Stimulated activated CD4-positive, alpha-beta T cell treated with anti-CD3 and anti-CD28 coated beads, Interleukin-15, amount 100 ng/mL, for 1 hour (primary cell): ENCODE measurements at places on chromosomes 3 and 15.

DNA sequence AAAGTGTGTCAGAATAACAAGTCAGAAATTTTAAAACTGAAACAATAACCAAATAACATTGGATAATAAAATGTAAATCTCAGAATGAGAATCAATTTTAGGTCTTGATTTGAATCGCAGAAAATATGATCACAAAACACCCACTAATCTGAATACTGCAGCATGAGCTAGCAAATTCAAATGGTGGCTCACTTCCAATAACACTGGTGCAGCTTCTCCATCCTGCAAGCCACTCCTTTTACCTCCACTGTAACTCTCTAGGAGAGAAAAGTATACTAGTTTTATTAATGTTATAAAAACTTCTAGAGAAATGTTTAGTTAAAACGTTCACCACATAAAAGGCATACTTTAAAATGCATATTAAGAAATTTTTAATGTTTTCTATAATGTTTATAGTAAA, 30.4 kb downstream of the UBE3A start:
- no peak for DNase-seq

DNA sequence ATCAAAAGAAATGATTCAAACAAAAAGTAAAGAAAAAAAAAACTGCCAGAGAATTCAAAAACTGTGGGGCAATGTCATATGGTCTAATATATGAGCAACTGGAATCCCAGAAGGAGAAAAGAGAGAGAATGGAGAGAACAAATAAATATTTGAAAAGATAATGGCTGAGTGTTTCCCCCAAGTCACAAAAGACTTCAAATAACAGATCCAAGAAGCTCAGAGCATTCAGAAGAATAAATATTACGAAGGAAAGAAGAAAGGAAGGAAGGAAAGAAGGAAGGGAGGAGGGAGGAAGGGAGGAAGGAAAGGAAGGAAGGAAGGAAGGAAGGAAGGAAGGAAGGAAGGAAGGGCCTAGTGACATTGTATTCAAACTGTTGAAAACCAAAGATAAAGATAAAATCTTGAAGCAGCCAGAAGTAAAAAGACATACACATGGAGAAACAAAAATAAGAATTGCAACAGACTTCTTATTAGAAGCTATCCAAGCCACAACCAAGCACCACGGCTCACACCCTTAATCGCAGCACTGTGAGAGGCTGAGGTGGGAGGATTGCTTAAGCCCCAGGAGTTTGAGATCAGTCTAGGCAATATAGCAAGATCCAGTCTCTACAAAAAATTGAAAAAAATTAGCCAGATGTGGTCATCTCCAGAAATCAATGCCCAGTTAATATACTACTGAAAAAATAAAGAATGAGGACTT, 118.9 kb upstream of the IGSF10 start:
- no peak for DNase-seq

DNA sequence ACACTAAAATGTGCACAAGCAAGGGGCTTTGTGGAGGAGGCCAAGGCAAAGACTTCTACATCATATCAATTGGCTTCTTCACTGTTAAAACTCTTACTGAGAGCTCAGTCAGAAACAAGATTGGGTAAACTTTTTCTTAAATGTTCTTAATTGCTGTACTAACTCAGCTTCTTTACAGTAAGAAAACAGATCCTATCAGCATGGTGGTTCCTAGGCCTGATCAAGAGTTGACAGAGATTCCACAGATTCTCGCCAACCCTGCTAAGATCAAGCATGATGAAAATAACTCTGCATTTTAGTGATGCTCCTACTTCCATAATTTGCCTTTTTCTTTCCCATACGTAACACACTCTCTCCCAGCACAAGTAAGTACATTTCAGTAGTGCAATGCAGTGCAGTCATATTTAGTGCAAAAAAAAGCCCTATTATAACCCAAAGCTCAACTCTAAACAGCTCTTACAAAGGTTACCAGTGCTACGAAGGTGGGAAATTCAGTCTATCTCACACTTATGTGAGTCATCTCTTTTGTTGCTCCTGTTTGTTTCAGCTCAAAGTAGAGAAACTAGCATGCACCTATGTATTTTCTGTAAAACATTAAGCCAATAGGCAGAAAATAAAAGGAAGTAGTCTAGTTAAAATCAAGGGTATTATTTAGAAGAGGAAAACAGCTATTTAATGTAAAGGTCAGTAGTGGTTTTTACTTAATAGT, 29.9 kb downstream of the TIGIT start:
- DNase-seq, result no peak

DNA sequence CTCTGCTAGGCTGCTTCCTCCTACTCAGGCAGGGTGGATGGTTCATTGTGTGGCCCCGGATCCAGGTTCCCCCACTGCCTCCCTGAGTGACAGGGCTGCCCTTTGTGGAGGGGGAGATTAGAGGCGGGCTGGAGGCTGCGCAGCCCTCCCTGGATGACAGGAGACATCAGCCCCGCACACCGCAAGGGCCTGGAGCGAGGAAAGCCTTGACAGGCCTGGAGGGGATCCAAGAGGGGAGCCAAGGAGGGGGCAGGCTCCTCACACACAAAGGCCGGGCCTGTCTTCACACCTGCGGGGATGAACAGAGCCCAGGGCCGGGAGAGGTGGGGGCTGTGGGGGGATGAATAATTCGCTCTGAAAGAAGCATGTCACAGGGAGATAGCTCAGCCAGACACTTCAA, 72.9 kb downstream of the RPN1 start:
- DNase-seq, result no peak

DNA sequence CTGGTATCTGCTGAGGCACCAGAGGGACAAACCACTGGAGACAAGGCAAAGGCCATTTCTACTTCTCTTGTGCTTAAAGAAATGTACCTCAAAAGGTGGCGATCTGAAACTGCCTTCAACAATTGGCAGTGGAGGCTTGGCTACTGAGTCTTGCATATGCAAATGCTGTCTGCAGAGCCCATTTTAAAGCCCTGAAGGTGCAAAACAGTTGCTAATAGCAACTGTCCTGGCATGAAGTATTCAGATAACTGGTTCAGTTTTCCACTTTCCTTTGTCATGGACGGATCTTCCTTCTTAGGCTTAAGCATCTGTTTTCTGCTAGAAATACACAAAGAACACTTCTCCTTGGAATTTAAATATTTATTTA, 71.4 kb upstream of the PSMD6 start:
- no peak for DNase-seq

DNA sequence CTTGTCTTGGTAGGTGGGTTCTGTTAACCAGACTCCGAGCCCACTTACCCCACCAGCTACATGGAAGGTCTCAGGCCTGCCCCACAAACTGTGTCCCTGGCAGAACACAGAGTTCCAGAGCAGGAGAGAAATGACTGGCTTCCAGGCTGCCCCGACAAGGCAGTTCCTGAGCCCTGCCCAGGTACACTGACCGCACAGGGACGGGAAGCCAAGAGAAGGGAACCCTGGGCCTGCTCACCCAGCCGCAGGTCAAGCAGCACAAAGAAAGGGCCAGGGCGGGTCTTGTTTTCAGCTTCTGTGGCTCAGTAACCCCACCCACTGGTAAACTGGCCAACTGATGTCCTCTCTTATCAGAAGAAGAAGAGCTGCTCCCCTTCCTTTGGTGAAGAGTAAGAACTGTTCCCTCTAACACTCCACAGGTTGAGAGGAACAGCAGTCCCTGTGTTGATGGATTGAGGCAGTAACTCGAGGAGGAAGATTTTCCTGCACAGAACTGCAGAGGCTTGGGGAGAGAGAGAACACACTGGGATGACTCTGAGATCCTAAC, 68.4 kb downstream of the CRTC3 start:
- no peak for DNase-seq

DNA sequence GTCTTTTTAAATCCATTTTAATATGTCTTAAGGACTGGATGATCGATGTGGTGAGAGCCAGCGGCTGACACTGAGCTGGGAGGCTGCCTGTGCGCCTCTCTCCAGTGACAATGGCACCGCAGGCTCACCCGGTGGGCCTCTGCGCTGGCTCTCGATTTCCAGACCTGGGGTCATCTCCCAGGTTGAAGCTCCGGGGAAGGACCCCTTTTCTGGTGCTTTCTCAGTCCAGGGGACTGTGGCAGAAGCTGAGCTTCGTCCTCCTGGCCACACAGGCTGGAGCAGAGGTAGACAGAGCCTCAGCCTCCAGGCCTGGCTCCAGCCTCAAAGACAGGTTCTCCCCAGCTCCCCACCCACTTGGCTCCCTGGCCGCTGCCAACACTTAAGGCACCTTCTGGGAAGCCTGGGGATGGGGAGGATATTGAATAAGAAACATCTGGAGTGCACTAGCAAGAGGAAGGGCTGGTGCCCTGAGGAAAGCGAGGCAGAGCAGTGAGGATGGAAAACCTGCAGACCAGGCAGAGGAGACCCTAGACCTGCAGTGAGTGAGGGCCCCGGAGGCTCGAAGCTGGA, 154.2 kb upstream of the SMAD3 start:
- DNase-seq, result no peak

DNA sequence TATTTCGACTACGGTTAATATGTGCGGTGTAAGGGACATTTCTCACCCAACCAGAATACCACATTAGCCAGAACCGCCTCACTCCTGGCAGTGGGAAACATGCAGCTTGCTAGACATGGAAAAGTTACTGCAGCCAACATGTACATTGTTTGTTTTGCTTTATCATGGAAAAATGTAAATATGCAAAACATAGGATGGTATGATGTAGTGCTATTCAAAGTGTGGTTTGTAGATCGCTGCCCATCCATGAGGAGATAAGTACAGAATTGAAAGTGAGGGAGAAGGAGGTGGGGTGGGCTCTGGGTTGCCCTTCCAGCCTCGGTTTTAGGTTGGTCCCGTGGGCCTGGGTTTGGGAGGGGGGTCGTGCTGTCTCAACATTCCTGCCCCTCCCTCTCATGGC, 42.5 kb upstream of the SPESP1 start:
- no peak for DNase-seq

- no peak for DNase-seq
Measured at GRCh38 chr15:88256279-88257230, at the start of gene NTRK3. Gene NTRK3, minus strand, starts transcription at chr15:88256739. Its CDS starts 586 bp downstream, at chr15:88256153.

- DNase-seq, result no peak
Measured at GRCh38 chr3:185721970-185722369, 102.9 kb downstream of the IGF2BP2 start.

GRCh38 chr3:165855581-165855980, 18.4 kb upstream of the BCHE start:
- no peak for DNase-seq

- DNase-seq, result no peak
Measured at GRCh38 chr3:99948467-99949089, 130.9 kb downstream of the CMSS1 start.

DNA sequence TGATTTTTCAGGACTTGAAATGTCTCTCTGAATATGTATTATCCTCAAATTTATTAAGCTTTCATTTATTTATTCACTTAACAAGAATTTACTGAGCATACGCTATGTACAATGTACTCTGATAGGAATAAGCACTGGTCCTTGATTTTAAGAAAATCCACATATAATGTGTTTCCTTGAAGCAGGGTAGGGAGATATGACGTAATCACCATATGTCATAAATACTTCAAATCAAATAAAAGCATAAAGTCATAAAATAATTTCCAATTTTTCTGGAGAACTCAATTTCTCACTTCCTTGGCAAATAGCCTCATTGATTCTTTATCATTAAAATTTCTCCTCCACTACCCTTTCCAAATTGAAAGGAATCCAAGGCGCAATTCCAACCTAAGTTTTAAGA, 177.8 kb upstream of the GAP43 start:
- DNase-seq, result no peak

- no peak for DNase-seq
Measured at GRCh38 chr3:50201573-50202315, 3.3 kb upstream of the SLC38A3 start.

DNA sequence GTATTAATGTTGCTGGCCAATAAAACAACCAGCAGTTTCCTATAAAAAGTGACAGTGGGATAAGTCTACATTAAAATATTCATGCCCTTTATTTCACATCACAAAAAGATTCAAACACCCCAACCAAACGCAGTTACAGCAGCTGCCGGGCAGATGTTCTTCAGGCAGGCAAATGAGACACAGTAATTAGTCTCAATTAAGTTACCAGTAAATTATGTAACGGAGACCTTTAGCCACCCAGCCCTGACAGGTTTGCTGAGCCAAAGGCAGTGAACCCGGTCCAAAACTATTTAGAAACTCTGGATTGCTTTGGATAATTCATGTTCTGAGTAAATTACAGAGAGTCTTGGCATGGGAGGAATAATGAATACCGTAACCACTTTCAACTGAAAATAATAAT, 289.2 kb upstream of the LYSMD4 start:
- no peak for DNase-seq

- no peak for DNase-seq
Measured at GRCh38 chr3:77459926-77460325, 420.0 kb downstream of the ROBO2 start.

DNA sequence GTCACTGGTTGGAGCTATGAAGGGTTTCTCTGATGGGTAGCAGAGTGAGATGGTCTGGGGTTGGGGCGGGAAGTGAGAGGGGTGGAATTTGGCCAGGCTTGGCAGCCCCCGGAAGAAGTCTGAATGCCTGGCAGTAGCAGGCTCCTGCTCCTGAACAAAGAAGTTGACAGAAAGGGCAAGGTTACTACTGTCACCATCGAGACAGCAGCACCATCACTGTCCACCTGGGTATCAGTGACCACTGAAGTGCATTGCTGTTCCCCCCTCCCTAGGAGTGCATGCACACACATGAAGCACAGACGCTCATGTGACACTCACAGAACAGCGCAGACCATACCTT, 42.9 kb downstream of the COLQ start:
- no peak for DNase-seq

GRCh38 chr3:126827121-126827520, 123.1 kb downstream of the CHCHD6 start:
- no peak for DNase-seq

GRCh38 chr3:119746423-119746822, 35.5 kb upstream of the NR1I2 start:
- no peak for DNase-seq

DNA sequence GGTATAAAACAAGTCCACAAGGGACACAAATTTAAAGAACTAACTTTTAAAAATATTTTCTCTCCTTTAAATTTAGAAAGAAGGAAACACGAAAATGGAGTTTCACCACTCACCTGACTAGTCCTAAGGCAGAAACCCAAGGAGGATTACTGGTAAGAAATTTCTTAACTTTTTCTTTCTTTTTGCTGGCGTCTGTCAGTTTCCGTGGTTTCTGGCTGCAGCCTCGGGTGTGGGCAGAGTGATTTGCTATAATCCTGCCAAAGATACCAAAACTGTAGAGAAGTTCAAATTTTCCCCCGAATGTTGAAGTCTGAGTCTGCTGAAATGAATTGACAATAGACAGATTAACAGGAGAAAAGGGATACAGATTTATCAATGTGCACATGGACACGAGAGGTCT, 843.6 kb upstream of the ALCAM start:
- DNase-seq, result no peak

GRCh38 chr15:43412096-43412495, 41.2 kb downstream of the TUBGCP4 start:
- DNase-seq, result no peak

GRCh38 chr3:193899001-193899400, 236.9 kb upstream of the HES1 start:
- DNase-seq, result no peak

- DNase-seq, result no peak
Measured at GRCh38 chr15:74709011-74709410, 13.2 kb upstream of the EDC3 start.

- DNase-seq, result no peak
Measured at GRCh38 chr15:69734699-69735098, 282.1 kb downstream of the RPLP1 start.

- DNase-seq, result no peak
Measured at GRCh38 chr3:98812851-98813374, 49.8 kb downstream of the ST3GAL6 start.
